Activated T-helper 1 cell treated with anti-CD3 and anti-CD28 coated beads, Interleukin-2, amount 50 U/mL, for 16 hours (primary cell): ENCODE measurements at places on chromosomes 12 and 14.
A peak's percentile ranks its signal among the peaks of the same experiment; 100 is the strongest.

DNA sequence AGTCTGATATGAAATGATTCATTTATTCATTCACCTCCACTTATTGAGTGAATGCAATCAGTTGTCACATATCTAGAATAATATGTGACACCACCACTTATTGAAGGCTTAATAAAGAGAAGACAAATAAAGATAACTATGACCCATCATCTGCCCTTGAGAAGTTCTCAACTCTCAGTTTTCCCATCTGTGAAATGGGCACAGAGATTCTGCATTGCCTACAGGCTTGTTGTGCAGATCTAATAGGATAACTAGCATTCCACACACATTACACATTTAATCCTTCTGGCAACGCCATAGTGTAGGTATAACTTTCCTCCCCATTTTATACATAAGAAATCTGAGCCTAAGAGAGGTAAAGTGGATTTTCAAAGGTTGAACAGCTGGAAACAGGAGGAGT, 84.2 kb upstream of the FICD start:
- DNase-seq = no peak

DNA sequence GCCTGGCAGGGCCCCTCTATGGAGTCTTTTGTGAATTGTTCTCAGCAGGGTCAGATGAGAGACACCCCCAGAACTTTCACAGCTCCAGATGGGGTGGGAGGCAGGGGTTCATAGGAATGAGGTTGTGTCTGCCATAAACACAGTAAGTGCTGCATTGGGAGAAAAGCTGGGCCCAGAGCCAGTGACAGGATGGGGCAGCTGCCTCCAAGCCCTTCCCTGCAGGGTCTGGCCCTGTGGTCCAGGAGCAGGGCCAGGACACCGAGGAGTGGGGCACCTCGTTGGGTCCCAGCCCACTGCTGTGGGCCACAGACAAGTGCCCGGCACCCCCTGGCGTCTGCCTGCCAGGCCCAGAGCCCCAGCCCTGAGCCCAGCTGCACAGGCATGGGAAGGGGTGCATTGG, 13.3 kb downstream of the INF2 start:
- DNase-seq = no peak

DNA sequence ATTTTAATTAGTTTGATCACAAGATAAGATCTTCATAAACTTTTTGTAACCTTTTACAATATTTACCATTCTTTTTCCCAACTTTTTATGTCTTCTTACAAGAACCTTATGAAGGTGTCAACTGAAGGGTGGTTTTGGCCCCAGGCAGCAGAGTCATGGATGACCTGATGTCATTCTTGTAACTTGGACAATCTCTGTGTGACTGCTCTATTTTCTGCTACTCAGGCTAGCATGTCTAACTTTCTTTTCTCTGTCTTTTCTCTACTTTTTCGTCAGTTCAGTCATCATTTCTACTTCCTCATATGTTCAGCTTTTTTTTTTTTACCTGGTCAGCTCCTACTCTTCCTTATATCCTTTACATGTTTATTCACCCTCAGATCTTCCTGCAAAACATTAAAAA, 150.7 kb upstream of the PTPRQ start:
- DNase-seq = no peak

GRCh38 chr12:67202678-67203012, 66.5 kb upstream of the CAND1 start:
- no peak for DNase-seq

- DNase-seq = no peak
These were observed 247.4 kb downstream of the GALC start for GRCh38 chr14:87745507-87746118.

DNA sequence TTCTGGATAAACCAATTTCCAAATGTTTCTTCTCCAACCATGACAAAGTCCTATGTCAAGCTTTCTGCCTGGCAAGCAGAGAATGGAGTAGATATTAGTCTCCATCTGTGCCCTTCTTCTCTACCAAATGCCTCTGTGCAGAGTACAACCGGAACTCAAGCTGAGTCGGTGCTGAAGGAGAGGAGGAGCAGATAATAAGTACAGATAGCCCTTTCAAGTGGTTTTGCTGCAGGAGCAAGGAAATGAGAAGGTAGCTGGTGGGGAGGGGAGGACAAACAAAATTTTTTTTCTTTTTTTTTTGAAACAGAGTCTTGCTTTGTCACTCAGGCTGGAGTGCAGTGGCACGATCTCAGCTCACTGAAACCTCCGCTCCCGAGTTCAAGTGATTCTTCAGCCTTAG, 14.2 kb upstream of the HELB start:
- DNase-seq = peak; percentile 42

DNA sequence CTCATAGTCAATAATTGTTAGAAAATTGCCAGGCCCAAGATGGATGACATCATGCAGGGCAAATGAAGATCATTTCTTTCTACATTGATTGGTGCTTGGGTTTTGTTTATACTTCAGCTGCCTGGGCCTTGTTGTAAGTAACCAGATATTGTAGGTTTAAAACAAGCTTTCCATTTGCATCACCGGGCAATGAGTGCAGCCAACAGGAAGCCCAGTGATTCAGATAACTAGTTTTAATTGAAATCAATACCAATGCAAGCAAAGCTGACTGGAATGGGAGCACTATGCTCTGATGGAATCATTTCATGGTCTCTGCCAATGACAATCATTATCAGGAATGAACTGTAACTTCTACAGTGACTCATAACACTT, 279.3 kb downstream of the DUSP6 start:
- DNase-seq = no peak

DNA sequence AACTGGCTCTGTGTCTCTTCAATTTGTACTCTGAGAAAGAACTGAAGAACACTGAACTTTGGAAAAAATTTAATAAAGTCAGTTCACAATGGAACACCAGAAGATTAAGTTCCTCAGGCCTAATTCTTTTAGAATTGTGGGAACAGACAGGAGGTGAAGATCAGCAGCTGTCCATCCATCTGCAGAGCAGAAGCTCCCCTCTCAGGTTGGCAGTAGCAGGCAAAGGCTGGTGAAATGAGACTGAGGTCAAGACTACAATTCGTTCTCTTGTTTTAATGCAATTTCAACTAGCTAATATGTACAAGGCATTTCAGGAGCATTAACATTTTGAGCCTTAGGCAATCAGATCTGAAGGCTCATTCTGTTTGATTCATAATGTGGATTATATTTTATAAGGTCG, 10.3 kb upstream of the TRHDE start:
- no peak for DNase-seq
